CD4-positive, alpha-beta T cell treated with Interleukin-6 for 4 hours (primary cell): ENCODE measurements at places on chromosomes 2 and 18.

- DNase-seq: no peak
These were observed 1075.3 kb downstream of the LRP1B start for GRCh38 chr2:141055531-141055930.

DNA sequence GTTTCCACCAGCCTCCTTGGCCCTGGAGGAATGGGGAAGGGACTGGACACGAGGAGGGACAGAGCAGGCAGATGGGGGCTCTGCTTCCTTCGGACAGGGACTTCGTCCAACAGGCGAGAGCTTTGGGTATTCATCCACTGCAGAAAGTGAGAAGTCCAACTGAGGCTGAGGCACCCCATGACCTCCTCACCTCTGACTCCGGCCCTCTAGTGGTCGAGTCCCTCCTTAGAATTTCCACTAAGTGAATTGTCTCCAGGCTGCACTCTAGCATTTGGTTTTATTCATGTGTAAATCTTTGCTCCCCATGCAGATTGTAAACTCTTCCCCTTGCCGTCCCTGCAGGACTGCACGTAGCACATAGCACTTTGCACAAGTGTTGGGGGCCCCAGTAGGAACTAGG is 75.6 kb downstream of the TMEM247 start:
- DNase-seq: peak; percentile 55

- no peak for DNase-seq
These were observed 350.3 kb downstream of the MTX2 start for GRCh38 chr2:176619504-176619903.

DNA sequence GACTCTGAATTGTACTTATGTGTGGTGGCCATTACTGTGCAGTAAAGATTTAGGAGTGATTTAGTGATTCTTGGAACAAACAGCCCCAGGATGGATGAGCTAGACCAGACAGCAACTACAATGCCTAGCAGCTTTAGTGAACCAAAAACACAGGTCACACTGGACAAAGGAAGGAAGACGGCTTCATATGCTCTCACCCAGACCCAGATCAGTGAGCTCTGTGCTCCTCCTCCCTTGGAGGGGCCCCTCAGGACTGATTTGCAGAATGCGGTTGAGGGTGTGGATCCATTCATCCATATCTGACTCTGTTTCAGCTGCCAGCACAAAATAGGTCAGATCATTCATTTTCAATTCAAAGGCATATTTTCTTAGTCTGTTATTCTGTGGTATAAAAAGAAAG is 159.7 kb upstream of the CCDC195 start:
- DNase-seq: no peak

DNA sequence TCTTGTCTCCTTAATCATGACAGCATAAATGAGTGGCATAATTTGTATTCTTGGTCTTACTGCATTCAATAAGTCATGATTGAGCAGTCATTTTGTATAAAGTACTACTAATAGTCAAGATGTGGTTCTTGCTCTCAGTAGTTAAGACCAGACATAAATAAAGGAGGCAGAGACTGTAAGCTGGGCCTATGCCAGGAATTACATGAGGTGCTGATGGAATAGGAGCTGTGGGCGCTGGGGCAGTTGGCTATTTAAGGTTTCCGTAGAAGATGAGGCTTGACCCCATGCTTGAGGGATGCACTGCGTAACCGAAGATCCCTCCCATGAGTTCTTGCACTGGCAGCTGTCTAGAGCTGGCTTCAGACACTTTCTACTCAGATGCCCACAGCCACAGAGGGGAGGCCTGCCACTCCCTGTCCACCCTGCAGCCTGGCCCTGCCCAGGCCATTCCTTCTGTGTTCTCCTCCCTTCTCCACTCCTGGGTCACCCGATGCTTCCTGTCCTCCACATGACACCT is 150.9 kb upstream of the REV1 start:
- DNase-seq: no peak

DNA sequence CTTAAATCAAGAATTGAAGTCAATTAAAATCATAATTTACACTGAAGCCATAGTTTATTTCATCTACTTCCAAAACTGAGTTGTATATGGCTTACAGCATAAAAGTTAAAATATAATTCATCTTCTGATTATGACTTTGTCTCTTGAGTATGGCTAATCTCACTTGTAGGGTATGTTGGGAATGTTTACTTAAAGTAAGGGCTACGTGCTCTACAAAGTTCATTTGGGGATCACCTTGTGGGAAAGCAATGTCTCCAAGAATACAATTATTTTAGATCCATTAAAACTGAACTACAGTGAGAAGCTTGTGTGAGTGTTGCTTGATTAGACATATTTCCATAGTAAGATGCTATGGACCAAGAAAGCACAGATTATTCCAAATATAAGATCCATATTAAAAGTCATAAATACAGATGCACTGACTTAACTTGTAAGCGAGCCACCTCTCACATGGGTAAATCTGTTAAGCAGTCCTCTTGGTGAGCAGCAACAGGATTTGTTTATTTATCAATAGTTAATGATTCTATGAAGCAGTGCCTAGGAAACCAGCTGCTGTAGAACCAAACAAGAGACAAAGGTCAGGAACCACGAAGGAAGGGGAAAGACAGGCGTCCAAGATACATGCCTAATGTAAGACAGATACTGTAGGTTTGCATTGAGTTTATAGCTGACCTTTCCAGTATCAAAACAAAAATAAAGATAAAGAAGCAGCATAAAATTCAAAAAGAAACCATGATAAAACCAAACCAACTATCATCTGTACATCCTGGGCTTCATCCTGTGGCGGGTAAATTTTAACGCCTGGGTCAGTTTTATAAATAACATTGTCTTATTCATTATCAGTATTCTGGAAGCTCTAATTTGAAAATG is 24.8 kb downstream of the DSG4 start:
- DNase-seq: no peak

- no peak for DNase-seq
These were observed 51.9 kb upstream of the SEMA4C start for GRCh38 chr2:96921561-96922319.

DNA sequence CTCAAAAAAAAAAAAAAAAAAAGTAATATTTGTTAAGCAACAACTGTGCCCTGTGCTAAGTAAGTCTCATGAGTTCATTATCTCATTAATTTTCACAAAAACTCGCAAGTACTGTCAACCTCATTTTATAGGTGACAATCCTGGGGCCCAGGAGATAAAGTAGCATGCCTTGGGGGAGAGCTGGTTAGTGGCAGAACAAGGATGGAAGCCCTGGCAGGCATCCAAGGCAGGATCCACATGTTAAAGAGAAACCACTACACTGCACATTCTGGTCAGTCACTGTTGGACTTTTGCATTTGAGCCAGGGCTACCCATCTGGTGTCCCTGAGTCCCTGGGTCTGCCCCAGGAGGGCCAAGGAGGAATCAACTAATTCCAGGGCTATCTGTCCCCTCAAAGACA is 54.6 kb downstream of the ZFP36L2 start:
- no peak for DNase-seq

GRCh38 chr2:112198780-112199179 is 56.1 kb downstream of the ZC3H8 start:
- DNase-seq: no peak

DNA sequence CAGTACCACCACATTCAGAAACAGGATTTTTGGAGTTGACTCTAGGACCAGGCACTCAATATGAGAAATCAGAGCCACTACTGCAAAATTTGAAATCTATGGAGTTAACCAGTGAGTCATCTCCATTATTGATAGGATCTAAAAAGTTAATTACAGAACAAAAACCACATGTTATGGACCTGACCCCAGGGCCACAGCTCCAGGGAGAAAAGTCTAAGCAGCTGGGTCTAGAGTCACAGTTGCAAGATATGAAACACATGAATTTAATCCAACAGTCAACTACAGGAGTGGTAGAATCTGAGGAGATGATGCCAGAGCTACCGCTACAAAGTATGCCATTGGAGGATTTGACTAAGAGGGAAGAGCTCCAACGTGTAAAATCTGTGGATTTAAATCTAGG is 13.4 kb upstream of the ZNF512 start:
- DNase-seq: no peak

DNA sequence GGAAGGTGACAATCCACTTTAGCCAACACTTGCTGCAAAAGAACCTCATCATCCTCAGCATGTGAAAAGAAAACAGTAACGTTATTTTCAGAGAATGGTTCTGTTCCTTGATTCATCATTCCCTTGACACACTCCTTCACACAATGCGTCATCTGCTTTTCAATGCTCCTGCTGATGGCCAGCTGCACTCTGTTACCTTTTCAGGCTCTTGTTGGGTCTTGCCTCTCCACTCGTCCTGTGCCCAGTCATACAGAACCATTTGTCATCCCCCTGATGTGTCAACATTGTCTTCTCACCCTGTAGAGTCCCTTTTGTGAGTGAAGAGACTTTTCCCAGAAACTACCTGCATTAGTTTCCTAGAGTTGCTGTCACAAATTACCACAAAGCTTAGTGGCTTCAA is 12.2 kb upstream of the DTNA start:
- DNase-seq: no peak

DNA sequence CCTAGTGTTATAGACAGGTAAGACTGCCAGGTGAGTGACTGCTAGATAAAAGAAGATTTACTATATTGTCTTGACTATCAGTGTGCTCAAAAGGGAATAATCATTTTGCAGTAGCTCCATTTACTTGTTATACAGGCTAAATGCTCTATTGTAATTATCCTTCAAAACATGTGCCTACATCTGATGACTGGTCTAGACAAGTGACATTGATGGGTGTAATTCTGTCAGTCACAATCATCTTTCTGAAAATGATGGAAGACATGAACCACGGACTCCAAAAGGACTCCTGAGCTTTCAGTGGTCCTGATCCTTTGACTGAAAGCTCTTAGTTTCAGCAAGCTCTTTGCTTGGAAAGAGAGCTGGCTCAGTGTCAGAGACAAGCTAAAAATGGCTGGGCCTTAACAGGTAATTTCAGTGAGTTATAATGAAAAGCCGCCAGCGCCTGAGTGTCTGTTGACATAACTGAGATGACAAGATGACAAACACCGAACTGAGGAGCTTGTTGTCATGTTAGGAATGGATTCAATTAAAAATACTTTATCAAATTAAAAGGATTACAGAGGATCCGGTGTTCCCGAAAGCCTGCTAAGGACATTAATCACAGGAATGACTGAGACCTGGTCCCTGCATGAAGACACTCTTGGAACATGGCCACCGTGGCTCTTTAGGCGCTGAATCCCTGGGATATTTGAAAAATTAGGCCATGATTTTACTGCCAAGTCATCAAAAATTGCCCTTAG is 141.7 kb downstream of the CMPK2 start:
- no peak for DNase-seq

DNA sequence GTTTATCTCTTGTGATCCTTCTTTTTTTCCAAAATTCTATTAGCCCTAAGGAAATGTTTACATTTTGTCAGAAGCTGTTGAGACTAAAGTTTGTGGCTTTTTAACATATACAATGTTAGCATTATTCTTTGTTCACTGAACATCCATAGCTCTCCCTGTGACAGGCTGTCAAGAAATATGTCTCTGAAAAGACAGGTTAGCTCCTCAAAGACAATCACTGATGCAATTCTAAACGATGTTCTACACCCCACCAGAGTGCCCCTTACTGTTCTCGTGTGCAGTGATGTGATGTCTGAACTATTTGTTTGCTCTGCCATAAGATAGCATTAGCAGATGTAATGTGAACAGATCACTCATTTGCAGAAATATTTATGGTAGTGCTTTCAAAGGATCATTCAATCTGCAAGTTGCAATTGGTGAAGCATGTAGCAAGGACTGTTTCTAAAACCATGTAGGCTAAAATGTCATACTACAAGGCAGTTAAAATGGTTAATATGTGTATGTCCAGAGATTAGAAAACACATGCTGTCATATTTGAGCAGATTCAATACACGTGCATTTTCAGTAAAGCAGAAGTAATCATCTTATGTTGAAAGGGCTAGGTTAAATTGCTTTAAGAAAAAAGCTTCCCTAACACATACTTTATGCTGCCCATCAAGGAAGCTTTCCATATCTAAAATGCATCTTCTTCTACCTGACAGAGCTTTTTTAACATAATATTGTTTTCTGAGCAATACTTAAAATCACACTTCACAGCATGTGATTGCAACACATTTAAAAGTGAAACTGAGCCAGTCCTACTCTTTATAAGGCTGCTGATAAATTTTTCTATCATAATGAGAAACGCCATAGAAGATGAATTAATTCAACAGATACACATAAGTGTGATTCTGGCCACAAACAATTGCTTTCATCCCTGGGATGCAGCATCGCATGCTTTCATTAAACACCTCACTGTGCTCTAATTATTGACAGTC is 285.7 kb upstream of the UBE2E3 start:
- DNase-seq: no peak

DNA sequence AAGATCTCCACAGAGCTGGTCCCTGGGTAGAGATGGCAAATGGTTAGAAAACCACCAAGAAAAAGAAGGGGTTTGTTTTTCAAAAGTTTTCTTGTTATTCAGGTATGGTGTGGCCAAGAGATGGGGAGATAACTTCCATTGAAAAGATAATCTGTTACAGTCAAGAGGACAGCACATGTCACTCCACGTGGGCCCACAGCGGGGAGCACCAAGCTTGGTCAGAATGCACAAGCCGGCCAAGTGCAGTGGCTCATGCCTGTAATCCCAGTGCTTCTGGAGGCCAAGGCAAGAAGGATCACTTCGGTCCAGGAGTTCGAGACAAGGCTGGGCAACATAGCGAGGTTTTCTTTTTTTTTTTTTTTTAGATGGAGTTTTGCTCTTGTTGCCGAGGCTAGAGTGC is 6.0 kb upstream of the LCLAT1 start:
- DNase-seq: no peak

- DNase-seq: peak; percentile 82
These were observed 472 bp downstream of the CNOT11 start for GRCh38 chr2:101253013-101253702.

- DNase-seq: no peak
These were observed 46.6 kb downstream of the PLCL1 start for GRCh38 chr2:197850882-197851450.

- DNase-seq: no peak
These were observed 22.2 kb upstream of the POMC start for GRCh38 chr2:25190536-25190935.

- DNase-seq: no peak
These were observed 174.2 kb upstream of the SMAD2 start for GRCh38 chr18:48104705-48105104.

GRCh38 chr2:71181316-71181715 is 45.6 kb downstream of the PAIP2B start:
- DNase-seq: no peak

- DNase-seq: no peak
These were observed 3.5 kb downstream of the MXD1 start for GRCh38 chr2:69918401-69918800.

- DNase-seq: no peak
These were observed 87.0 kb upstream of the MAP4K3 start for GRCh38 chr2:39524061-39524460.

DNA sequence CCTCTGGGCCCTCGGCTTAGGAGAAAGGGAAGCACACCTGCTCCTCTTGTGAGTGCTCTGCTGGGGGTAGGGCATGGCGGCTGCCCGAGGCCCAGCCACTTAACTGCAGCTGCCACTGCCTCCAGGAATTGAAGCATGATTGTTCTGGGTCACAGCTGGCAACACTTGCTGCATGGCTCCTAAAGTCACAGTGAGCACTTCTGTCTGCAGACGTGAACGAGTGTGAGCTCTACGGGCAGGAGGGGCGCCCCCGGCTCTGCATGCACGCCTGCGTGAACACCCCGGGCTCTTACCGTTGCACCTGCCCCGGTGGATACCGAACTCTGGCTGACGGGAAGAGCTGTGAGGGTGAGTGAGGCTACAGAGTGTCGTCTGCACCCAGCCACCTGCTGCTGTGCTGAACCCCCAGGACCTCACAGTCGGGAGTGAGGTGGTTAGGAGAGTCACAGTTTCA is 44.4 kb downstream of the FBLN7 start:
- DNase-seq: peak; percentile 86

- DNase-seq: no peak
These were observed 73.6 kb downstream of the ST6GAL2 start for GRCh38 chr2:106812383-106812782.

- no peak for DNase-seq
These were observed 124.2 kb downstream of the FSIP2 start for GRCh38 chr2:185862657-185863398.
